Central memory CD8-positive, alpha-beta T cell (primary cell): ENCODE measurements at places on chromosomes 12 and 14.

- DNase-seq: no peak
Measured at GRCh38 chr12:51926064-51926632, 18.8 kb downstream of the ACVRL1 start.

DNA sequence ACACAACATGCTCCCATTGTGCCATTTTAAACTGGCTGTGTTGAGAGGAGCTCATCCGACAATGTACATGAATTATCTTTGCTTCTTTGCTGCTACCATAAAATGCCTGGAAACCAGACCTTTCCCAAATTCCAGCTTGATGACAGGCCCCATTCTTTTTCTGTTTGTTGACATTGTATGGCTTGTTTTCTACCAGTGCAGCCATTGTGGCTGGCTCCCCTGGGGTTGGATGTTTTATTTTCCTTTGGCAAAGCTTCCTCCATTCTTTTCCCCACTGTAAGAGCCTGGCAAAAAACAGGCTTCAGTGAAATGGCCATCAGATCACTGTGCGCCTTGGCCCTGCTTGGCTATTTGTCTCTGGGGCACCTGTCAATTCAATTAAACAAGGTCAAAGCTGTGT lies 532.5 kb downstream of the VRK1 start:
- no peak for DNase-seq

DNA sequence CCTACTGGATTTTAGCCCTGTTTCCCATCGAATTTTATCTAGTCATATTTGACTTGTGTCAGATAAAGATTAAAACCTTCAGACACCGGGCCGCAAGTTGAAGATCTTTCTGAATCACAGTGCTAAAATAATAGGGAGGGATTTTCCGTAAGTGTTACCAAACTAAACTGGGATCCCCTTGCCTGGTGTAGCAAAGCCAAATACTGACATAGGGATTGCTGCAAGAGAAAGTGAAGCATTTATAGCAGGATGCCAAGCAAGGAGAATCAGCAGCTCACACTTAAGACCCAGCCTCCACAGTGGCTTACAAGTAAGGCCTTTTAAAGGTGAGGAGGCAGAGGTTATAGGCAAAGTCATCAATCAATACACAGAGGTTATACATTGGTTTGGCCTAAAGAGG lies 147.4 kb downstream of the AKAP6 start:
- no peak for DNase-seq

- no peak for DNase-seq
Measured at GRCh38 chr12:63124778-63125177, 26.2 kb downstream of the AVPR1A start.

DNA sequence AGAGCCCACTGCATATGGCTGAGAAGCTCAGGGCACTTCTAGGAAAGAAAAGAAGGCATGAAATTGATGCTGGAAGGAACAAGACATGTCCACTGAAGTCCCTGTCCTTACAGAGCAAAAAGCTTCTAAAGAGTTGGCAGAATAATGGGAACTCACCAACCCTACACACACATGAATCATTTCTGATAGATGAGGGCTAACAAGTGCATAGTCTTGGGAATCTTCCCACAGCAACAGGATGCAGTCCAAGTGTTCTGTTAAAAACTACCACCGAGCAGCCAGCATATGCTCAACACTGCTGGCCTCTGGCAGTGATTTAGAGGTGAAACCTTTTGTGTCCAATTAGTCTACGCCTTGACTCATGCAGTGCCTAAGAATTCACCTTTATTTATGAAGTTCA lies 44.8 kb downstream of the RHOJ start:
- no peak for DNase-seq
